ENCODE measurements at places on chromosomes 2 and 18.
A peak's percentile ranks its signal among the peaks of the same experiment; 100 is the strongest.

DNA sequence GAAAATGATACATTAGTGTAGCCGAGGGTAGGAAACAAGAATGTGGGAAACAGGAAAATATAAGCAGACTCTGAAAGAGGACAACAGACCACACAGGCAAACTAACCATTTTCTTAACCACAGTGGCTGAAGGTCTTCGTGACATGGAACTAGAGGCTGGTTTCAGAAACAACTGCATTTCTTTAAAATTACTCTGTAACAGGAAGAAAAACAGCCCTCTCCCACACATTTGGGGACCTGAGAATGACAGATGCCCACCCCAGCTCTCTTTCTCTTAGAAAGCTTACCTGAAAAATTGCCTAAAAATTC is 13.8 kb upstream of the SLC25A52 start:
- peak; percentile 33 for DNase-seq

GRCh38 chr2:181122601-181123000 is 142.2 kb downstream of the UBE2E3 start:
- DNase-seq: no peak

- peak; percentile 12 for DNase-seq
Measured at GRCh38 chr2:33321236-33321771, 155.1 kb upstream of the RASGRP3 start.

GRCh38 chr2:133948610-133949290 is 305.1 kb upstream of the MGAT5 start:
- no peak for DNase-seq

DNA sequence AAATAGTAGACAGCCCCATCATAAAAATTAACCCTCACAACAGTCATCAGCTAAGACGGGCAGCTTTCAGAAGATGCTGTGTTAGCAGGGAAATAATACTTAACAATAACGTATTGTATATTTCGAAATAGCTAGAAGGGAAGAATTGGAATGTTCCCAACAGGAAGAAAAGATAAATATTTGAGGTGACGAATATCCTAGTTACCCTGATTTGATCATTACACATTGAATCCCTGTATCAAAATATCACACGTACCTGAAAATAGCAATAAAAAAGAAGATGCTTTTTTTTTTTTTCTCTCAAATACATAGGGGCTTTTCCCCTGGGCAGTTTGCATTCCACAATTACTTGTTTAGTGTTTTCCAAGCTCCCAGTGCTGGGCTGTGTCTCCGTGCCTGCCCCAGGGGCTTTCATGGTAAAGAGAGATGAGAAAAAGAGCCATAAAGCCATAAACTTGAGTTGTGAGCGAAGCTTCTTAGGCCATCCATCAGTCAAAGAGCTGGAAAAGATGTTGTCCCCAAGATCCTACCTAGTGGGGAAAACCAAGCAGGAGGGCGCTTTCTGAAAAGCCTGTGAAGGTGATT is 183.0 kb upstream of the REV1 start:
- DNase-seq: no peak

DNA sequence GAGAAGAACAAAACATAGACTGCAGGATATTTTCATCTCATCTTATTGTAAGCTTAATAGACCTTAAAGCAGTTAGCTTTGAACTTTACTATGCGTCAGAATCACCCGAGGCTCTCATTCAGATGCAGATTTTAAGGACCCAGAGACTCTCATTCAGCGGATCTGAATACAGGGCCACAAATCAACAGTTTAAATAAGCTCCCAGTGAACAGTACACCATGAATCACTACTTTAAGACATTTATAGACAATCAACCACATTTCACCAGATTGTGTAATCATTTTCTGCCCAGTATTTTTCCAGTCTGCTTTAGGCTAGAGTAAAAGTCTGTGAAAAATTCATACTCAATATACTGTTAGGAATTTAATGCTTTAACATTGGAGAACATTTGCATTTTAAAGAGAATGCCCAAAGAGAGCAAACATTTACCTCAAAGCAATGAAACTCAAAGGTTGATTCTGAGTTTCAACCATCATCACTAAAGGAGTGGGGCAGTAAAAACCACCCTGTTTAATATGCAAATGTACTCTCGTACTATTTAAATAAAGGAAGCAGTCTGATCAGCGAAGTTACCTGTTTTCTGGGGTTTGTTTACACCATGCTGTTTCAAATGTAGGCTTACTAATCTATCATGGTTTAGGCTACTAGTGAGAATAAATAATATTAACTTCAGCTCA is 11.0 kb upstream of the ALPK2 start:
- no peak for DNase-seq

- DNase-seq: no peak
Measured at GRCh38 chr18:45900623-45901022, 66.5 kb downstream of the EPG5 start.

DNA sequence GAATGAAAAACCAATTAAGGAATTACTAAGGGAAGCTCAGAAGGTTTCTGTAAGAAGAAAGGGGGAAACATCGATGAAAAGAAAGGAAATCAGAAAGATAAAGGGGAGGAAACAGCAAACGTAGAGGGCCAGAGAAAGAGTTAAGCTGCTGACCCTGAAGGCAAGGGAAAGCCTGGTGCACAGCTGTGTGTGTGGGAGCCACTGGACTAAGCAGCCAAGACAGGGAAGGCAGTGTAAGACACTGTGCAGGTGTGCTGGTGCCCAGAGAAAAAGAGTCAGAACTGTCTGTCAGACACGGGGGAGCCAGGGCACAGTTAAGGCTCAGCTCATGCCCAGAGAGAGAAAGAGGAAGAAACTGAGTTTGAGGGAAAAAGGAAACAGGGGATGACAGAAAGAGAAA is 104.0 kb downstream of the HIBCH start:
- DNase-seq: no peak

DNA sequence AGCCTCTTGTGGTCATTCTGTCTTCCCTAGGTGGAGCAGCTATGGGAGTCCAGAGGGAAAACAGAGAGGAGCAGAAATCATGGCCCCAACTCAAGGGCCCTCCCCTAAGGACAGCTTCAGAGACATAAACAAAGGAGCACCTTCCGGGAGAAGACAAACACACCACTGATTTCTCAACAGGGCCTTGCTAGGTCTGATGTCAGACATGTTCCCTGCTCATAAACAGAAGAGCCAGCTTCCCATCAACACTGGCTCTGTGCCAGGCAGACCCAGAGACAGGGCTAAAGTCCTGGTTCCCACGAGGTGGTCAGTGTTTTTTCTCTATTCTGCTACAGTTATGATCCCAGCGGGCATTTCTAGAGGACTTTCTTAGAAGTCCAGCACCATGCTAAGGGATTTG is 19.3 kb downstream of the CXCR2 start:
- no peak for DNase-seq

- no peak for DNase-seq
Measured at GRCh38 chr2:30765876-30766470, 41.3 kb downstream of the CAPN13 start.

GRCh38 chr2:232549655-232550353 is 553 bp downstream of the TIGD1 start:
- DNase-seq: no peak

DNA sequence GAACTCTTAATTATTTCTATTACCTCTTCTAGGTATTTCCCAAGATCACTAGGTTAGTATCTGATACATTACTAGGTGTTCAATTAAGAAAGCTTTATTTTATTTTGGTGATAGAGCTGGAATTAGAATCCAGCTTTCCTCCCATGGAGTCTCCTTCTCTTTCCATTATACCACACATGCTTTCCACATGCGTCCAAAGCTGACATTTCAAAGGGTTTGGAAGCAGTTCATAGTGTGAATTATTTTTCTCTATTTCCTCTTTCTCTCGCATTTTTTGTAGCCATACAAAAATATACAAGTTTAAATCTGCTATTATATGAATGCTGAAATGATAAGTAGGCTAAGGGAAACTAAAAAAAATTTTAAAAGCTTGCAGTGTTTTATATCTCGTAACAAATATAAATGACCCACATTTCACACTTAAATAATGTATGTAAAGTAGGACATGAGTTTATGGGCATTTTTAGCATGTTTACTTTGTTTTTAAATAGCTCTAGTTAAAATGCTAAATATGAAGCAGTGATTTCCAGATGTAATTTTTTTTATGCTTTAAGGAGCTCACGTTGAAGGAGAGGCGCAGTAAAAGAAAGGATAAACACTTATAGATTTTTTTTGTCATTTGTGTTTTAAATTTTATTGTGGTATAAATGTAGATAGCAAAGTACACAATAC is 20.1 kb downstream of the ZC3H6 start:
- DNase-seq: no peak

GRCh38 chr2:196372811-196373664 is 201.7 kb upstream of the STK17B start:
- DNase-seq: no peak

- DNase-seq: no peak
Measured at GRCh38 chr2:152580714-152581113, 136.5 kb downstream of the PRPF40A start.

DNA sequence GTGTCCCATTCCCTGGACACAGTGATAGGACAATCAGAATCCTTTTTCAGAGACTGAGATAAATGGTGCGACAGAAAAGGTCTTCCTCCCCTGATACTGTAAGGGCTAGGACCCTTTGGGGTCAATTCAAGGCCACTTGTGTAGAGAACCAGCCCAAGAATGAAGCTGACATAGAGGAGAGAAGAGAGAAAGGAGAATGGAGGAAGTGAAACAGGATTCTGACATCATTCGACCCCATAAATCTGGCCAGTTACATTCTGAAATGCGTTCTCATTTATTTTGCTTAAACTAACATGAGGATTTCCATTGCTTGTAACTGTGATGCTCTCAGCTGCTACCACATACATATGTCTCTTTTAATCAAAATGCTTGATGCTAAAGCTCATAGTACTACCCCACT is 148.1 kb downstream of the TMEM163 start:
- DNase-seq: no peak

GRCh38 chr2:234970477-234970882 is 18.7 kb downstream of the SH3BP4 start:
- no peak for DNase-seq

GRCh38 chr2:148218326-148219075 is 197.6 kb downstream of the MBD5 start:
- DNase-seq: no peak

- DNase-seq: no peak
Measured at GRCh38 chr2:204545861-204546735, 823 bp downstream of the PARD3B start.

- no peak for DNase-seq
Measured at GRCh38 chr2:189129971-189130370, 49.6 kb downstream of the COL5A2 start.

DNA sequence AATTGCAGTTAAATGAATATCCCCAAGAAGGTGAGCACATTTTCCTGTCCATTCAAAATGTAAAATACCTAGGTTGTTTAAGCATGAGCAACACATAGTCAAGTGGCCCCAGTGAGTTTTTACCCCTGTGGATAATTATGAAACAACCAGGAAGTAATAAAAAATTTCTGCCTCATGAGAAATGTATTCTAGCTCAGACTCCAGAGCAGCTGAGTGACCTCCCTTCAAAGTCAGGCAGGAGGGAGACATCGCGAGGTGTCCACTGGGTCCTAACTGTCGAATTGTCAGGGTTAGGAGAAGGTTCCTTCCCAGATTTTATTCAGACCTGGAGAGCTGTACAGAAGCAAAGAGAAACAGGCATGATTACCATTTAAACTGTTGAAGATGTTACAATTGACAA is 416.6 kb upstream of the SMIM21 start:
- no peak for DNase-seq

DNA sequence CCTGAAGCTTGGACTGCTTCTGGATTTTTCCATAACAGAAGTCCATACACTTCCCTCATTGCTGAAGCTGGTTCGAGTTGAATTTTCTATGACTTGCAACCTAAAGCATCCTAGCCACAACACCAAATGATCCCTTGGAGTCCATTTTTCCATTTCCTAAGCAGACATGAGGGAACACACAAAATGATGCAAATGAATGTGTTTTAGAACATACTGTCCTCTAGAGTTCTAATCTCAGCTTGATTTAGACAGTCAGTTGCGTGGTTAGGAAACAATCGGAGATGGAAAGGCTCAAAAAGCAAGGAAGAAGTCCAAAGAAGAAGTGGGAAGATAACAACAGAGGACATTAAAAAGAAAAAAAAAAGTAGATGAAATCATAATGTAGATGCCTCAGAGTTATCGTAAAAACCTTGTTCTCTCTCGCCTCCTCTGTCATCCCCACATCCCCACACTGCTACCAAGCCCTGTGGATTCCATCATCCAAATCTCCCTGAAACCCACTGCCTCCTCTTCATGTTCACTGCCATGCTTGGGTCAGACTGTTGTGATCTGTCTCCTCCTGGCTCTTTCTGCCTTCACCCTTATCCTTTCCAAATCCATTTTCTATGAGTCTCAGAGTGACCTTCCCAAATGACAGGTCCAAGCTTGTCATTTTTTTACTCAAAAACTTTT is 58.4 kb downstream of the TMEM247 start:
- no peak for DNase-seq

- no peak for DNase-seq
Measured at GRCh38 chr2:215847718-215848117, 165.6 kb downstream of the MREG start.

- DNase-seq: no peak
Measured at GRCh38 chr2:232102380-232102779, 140.9 kb downstream of the DIS3L2 start.

- DNase-seq: peak; percentile 85
Measured at GRCh38 chr2:216666461-216667233, 28.7 kb downstream of the IGFBP5 start.

GRCh38 chr2:62396880-62397279 is 109.1 kb downstream of the TMEM17 start:
- no peak for DNase-seq

DNA sequence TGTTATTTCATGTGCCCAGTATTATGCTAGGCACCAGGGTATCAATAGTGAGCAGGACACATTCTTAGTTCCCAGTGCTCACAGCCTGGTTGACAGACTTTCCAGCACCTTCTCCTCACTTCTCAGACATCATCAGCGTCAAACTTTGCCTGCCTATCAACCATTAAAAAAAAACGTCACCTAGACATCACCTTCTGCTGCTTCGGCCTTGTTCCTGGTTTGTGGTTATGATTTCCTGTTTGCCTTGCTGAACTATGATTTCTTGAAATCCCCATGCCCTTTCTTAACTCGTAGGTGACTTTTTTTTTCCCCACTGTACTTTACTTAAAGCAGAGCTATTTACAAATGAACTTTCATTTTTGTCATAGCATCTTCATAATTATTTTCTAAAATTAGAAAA is 60.4 kb upstream of the NABP1 start:
- DNase-seq: peak; percentile 25

GRCh38 chr2:3516831-3517230 is 2.5 kb downstream of the ADI1 start:
- DNase-seq: no peak

- no peak for DNase-seq
Measured at GRCh38 chr2:54809819-54810218, 86.4 kb downstream of the EML6 start.

- DNase-seq: peak; percentile 36
Measured at GRCh38 chr18:44682201-44682870, 1.6 kb downstream of the SETBP1 start.

- DNase-seq: no peak
Measured at GRCh38 chr2:62458671-62459081, 47.3 kb downstream of the TMEM17 start.

DNA sequence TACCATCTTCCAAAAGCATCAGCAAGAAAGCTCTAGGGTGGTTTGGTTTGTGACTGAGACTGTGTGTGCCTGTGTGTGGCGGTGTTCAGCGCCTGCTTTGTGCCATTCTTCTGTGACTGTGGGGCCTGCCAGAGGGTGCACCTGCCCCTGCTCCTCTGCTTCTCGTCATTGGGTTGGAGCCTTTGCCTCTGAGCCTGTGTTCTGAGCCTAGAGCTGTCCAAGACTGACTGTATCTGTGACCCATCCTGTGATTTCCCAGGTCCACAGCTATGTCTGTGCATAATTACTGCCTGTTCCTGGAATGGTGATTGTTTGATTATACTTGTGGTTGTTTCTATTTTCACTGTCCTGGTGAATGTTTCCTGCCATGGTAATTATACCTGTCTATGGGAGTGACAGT is 57.1 kb upstream of the KLHL29 start:
- DNase-seq: no peak
